Eye (tissue), 1 donor: ENCODE measurements at places on chromosomes 4 and X.

DNA sequence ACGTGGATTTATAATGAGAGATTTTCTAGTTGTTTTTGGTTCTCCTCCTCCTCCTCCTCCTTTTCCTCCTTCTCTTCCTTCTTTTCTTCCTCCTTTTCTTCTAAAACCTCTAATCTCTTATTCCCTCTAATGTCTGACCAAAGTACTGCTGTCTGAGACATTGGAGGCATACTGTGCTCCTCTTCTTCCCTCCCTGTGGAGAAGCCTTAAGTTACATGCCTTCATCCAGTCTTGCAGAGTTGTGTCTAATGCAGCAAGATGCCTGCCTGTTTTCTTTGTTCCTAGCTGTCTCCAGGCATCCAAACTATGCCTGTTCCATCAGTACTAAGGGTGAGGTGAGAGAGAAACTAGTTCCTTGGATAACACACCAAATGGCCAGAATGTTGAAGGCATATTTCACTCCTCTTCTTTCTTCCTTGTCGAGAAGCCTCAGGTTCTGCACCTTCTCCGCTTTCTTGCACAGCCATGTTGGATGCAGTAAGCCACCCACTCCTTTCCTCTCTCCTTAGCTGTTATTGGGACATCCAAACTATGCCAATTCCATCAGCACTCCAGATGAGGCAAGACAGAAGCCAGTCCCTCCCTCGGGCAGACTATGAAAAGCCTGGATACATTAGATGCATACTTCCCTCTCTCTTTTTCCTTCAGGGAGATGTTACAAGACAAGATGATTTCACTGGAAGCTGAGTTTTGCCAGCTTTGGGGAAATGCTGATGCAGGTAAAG, 285.7 kb upstream of the TRAM1L1 start:
- no peak for DNase-seq

GRCh38 chr4:186445040-186445439, 110.3 kb downstream of the MTNR1A start:
- DNase-seq, result no peak

DNA sequence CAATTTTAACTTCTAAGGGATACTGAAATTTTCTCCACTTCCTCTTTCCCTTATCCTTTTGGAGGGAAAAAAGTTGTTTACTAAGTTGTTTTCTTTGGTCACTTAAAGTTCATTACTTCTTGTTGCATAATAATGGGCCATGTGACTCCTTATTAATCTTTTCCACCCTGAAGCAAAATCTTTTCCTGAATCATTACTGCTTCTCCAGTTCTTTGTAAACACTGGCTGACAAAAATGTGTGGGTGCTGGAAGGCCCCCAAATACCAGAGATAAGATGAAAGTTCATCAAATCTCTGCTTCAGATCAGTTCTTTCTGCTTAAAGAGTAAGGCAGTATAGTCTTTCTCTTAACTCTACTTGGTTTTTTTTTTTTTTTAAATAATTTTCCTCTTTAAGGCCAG, 108.9 kb upstream of the NHS start:
- no peak for DNase-seq

- DNase-seq, result no peak
Observed at GRCh38 chr4:165971933-165972332, 98.9 kb downstream of the TLL1 start.

- no peak for DNase-seq
Observed at GRCh38 chr4:184848510-184848909, 22.7 kb upstream of the ACSL1 start.
